ENCODE measurements at places on chromosomes 6 and 20.

GRCh38 chr6:168884050-168884645 lies 369.5 kb downstream of the THBS2 start:
- DNase-seq, result no peak

DNA sequence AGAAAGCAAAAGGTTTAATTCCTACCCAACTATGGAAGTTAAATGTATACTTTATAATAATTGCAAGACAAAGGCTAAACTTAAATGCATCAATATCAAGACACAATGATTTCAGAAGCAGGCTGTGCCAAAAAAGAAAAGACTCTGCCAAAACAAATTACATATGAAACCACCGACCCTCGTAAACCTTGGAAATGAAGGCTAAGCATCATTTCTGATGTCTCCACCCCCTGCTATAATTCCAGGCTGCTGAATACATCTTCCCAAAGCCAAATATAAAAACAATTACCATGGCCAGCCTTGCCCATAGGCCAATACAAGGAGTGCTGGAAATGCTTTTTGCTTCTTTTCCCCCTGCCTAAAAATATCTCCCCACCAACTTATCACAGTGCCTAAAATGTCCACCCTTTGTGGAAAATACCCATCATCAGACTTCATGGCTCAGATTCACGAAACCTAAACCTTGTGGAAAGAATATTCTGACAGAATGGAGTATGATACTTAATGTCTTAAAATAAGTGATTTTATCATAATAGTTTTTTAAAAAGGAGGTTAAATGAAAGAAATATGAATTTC lies 37.4 kb downstream of the RCAN2 start:
- DNase-seq, result peak; percentile 58

GRCh38 chr6:98900706-98901105 lies 47.0 kb downstream of the FBXL4 start:
- no peak for DNase-seq

DNA sequence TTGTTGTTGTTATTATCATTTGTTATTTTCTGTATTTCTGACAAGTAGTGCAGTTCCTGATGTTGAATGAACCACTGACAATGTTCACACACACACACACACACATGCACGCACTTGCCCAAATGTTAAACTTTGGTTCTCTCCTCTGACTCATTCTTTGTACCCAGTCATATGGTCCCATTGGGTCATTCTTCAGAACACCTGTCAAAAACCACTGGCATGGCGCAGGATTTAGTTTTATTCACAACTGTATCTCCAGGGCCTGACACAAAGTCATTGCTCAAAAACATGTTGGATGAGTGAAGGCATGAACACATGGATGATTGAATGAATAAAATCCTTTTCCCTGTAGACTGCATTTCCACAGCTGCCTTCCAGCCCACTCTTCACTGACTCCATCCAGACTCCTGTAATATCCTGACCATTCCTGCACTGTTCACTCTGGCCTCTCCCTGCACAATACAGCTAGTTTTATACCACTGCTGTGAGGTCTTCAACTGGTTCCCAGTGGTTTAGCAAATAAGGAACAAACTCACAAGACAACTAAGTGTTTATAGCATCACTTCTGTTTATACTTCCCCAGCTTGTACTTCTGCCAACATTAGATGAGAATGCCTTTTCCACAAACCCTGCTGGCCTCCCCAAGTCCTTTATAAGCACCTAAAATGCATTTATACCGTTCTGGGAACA lies 6.9 kb upstream of the CST11 start:
- no peak for DNase-seq

DNA sequence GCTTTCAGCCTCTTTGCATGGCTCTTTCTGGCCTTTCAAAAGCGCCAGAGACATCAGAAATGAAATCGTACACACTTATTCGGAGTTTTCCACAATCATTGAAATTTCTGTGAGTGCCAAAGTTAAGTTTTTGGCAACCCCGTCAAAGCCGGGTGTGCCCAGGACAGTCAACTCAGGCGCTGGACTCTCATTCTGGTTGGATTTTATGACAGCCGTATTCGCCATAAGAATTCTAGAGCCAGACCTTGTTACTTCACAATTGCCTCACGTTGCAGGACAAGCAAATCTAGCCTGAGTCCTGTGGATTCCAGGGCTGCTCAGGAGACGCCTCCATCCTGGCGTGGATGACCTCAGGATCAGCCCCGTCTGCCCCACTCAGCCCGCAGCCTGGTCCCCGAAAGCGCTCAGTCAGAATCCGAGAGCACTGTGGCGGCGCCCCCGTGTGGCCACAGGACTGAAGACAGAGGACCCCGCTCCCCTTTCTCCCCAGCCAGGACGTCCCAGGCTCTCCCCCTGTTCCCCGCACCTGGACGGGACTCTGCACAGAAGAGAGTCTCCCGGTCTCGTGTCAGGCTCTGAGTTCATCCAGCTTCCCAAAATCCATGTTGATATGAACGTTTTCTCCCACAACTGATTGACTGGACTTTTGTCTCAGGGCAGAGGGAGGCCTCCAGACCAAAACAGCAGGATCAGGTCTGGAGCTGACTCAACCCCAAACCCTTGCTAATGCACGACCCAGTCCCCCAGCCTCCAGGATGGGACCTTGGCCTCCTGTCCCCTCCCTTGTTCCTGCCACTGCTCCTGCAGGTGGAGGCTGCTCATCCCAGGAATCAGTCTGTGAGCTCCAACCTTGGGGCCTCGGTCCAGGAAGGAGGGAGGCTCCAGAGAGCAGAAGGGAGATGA lies 38.2 kb downstream of the MICA start:
- peak; percentile 58 for DNase-seq

GRCh38 chr6:16158943-16159557 lies 30.2 kb downstream of the MYLIP start:
- DNase-seq, result no peak

- no peak for DNase-seq
Observed at GRCh38 chr6:107401573-107401972, 57.8 kb downstream of the PDSS2 start.

- DNase-seq, result no peak
Observed at GRCh38 chr6:37068356-37069270, 63.2 kb downstream of the FGD2 start.

DNA sequence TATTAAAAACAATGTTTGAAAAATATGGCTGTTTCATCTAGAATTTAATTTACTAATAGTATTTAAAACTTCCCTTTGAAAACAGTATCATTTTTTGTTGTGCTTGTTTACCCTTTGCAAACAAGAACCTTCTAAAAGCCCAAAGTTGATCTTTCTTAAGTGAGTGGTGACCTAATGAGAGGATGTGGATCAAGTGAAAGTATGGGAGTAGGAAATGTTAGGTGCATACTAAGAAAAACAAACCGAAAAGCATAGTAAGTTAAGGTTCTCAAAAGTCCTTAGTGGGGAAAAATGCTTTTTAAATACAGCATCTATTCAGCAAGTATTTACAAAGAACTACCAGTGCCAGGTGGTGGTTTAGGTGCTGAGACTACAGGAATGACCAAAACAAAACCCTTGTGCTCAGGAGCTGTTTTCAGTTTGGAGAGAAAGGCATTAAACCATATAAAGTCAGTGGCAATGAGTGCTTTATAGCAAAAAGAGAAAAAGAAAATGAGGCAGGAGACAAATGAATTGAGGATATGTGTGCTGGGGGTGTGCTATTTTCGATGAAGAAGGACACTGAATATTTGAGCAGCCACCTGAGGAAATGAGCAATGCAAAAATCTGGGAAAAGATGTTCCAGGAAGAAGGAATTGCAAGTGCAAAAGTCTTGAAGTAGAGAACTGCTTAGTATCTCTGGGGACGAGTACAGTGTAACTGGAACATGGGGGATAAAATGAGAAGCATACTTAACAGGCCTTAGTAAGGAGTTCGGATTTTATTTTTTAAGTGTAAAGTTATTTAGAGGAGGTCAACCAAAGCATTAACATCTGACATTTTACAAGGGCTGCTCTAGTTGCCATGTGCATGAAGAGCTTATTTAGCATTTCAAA lies 24.0 kb downstream of the RNF146 start:
- no peak for DNase-seq

DNA sequence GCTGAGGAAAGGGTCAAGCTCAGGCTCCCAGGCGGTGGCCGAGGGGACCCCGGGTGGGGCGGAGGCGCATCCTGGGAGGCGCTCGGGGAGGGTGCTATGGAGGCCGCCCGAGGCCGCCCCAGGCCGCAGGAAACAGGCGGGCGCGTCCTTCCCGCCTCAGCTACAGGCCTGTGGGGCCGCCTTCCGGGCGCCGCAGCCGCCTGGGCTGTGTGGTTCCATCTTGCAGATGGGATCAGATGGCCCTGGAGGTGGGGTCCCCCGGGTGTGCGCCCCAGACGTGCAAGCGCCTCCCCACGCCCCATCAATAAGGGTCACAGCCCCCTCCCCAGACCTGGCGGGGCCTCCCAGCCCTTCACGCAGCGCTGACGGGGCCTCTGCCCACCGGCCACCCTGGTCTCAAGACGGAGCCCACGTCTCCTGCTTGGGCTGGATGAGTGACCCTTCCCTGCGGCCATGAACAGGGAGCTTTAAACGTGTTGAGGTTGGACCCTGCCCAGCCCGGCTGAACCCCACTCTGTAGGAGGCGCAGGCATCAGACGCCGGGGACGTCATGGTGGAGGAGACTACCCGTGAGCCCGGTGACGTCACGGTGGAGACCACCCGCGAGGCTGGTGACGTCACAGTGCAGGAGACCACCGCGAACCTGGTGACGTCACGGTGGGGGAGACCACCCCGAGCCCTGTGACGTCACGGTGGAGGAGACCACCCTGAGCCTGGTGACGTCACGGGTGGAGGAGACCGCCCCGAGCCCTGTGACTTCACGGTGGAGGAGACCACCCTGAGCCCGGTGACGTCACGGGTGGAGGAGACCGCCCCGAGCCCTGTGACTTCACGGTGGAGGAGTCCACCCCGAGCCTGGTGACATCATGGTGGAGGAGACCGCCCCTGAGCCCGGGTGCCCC lies 267.0 kb downstream of the DLL1 start:
- no peak for DNase-seq

- DNase-seq, result peak; percentile 23
Observed at GRCh38 chr6:163405412-163406309, 8.9 kb upstream of the QKI start.

DNA sequence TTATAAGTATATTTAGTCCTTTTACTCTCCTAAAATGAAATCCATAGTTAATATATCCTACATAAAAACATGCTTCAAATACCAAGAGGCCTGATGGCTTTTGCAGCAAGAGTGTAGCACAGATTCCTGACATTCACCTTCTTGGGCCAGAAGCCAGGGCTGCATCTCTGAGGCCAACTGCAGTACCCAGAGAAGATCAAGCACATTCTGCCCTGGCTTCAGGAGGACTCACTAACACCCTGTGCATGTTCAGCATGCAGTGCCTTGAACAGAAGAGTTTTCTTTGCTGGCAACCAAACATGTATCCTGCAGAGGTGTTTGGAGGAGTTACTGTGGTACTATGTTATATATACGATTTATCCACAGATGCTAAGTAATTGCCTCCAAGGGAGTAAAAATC lies 90.3 kb downstream of the FHL5 start:
- no peak for DNase-seq

DNA sequence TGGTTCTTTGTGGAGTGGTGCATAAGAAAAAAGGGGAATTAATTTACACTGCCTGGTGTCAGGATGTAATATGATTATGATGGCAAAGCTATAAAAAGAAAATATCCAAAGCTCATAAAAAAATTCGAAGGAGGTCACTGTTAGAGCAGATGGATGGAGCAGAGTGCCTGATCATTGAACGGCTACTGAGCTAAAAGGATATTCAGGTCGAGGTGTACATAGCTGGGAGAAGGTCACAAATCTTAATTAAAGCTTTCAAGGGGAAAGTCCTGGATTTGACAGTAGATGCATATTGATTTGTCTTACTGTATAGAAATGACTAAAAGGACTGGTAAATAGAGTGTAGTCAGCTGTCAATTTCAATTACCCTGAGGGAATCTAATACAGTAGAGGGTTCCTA lies 84.4 kb downstream of the PKIB start:
- no peak for DNase-seq

DNA sequence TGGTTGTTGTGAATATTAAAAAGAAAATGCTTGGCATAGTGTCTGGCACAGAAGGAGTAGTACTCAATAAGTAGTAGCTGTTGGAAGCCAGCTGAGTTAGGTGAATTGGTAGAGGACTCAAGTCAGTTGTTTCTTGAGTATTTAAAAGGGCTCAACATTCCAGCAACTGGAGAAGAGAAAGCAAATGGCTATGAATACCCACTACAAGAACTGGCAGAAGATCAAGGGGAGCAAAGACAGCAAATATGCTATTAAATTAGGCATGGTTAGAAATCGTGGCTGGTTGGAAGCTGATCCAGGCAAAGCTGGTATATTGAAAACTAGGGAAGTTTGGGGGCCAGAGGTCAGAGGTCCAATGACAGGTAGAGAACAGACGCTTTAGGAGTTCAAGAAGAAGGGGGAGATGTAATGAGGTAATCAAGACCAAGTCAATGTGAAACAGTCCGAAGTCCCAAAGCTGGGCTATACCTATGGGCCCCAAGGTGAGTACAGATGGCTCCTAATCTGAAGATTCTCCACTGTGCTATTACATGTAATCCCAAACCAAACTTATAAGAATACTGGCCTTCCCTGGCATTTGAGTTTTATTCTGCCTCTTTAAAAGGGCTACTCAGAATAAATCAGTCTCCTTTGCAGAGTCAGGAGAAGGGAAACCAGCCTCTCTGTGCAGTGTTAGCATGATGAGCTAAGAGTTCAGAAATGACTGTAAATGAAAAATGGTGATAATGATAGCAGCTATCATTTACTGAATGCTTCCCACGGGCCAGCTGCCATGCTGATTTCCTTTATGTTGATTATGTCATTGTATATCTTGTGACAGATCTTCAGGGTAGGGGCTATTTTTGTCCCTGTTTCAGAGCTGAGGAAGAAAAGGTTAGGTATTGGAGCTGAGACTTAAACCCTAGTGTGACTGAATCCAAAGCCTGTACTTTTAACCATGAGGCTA lies 122.3 kb downstream of the ANKS1A start:
- DNase-seq, result peak; percentile 21

DNA sequence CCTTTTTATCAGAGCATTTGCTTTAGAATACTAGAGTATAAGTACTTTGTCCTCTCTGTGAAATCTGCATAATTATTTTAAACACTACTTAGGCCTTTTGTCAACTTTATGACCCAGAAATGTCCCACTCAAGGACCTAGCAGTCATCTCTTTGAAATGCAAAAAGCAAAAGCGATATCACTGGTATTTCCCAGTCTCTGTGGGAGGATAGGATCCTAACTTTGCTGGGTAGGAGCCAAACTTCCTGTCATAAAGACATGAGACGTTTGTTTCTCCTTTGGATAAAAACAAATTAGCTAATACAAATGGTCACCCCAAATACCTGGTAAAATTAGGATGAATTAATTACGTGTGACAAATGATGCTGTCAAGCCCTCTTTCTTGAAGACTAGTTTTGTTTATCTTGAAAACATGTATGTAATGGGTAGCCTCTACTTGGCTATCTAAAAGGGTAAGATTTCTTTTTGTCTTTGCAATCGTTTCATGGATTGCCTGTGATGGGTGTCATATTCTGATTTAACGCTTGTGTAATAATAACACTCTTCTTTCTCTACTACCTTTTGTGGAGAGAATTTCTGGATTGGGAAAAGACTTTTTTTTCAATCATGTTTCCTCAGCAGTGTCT lies 36.2 kb downstream of the DCDC2 start:
- no peak for DNase-seq

DNA sequence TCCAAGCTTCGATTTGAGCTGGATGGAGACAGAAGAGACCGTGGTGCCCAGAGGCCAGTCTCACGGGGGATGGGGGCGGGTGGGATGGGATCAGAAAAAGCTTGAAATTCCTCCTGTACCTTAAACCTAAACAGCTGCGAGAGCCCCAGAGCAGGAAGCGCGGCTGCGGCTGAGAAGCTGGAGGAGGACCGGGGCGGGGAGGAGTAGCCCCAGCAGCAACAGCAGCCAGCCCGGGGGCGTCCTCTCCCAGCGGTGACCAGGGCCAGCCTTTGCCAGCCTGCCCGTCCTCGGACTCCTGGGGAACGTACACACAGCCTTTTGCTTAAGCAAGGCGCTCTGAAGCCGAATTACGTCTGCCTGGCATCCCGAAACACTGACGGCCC lies 17.4 kb upstream of the PRDM13 start:
- no peak for DNase-seq
